Psoas muscle (tissue), 8 donors: ENCODE measurements at places on chromosomes 12 and 14. TPM values are rescaled to one million over a fixed set of nuclear protein-coding genes. Genes with fewer than 3 reads are reported as not detected.

DNA sequence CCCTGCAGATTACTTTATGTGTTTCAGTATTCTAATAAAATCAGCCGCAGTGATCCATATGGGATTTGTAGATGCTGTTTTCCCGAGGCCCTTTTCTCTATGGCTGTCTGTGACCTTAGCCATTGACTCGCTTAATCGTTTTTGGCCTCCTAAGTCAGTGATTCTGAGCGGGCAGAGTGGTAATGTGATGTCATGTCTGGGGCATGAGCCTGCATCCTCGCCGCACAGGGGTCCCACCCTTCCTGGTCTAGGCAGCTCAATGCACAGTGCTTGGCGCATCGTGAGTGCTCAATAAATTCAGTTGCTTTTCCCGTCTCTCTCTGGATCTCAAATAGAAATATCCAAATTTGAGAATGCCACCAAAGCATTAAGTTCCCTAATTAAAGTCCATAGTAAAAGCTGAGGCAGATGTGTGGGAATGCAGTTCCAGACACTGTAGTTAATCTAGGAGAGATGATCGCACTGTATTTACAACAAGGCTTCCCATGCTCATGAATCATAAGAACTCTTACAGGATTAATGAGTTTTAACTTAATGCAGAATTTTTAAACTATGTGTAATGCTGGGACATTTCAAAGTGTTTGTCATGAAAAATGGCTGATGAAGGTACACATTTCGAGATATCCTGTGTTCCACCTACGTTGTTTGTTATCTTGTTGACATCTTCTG lies 29.3 kb downstream of the HMGA2 start:
- no peak for DNase-seq

- peak; percentile 89 for DNase-seq
Measured at GRCh38 chr12:7092229-7092985, at the start of gene C1R. TSS of gene C1R (minus strand) at chr12:7092445. CDS start at chr12:7092388, 57 bp downstream.

DNA sequence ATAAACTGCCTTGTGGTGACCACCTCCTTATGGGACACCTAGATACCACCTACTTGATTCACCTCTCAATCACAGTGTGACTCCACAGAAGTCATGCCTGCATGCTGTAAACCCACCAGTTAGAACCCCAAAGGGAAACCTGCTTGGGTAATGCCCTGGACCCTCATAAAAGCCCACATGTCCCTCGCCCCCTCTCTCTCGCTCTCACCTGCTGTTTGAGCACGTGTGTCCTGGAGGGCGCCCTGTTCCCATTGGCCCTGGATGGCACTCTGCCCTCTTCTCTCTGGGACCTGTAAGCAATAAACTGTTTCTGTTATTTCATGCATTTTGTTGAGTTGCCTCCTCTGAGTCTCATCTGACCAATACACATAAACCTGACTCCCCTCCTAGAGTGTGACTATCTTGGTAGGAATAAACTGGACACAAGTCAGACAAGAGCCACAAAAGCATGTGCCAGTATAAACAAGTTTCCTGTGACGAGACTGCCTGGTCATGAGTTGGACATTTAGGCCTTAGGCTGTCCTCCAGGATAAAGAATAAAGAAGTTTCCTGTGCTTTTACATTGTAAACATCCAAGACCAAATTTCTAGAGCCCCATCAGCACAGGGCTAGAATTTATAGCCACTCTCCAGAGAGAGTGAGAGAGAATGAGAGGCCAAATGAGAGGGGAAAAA lies 8.6 kb downstream of the IFI27L2 start:
- no peak for DNase-seq

- DNase-seq = no peak
Measured at GRCh38 chr14:28666961-28667360, 99.6 kb upstream of the FOXG1 start.

- no peak for DNase-seq
Measured at GRCh38 chr12:76697849-76698248, 66.1 kb upstream of the ZDHHC17 start.

- DNase-seq = no peak
Measured at GRCh38 chr12:65432651-65433050, 154.2 kb downstream of the MSRB3 start.

DNA sequence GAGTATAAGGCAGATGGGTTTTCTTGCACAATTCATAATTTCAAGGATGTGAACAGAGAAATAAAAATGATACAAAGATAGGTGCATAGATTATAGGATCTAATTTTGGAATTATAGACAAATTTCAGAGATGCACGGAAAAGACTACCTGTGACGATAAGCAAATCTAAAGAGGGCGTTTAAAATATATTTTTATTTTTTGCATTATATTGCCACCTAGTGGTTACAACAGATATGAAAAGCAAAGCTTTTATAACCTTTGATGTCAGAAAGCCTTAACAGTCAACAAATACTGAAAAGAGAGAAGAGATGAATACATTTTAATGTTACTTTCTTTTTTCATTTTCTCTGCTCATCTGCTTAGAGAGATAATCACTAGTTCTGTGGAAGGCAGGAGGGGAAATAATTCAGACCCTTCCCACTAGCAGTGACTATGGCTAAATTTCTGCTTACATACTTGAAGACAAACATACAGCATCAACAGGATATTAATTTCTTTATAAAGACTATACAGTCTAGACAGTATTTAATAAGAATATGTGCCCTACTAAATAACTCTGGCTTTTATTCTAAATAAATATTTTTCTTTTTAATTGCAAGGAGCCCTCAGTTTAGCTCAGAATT lies 46.3 kb downstream of the NTS start:
- DNase-seq = no peak

- peak; percentile 91 for DNase-seq
Measured at GRCh38 chr12:109110988-109111495, 5.3 kb upstream of the ACACB start.

- no peak for DNase-seq
Measured at GRCh38 chr14:32603992-32604565, 275.0 kb downstream of the AKAP6 start.

- no peak for DNase-seq
Measured at GRCh38 chr12:112447106-112447505, 28.4 kb downstream of the PTPN11 start.

DNA sequence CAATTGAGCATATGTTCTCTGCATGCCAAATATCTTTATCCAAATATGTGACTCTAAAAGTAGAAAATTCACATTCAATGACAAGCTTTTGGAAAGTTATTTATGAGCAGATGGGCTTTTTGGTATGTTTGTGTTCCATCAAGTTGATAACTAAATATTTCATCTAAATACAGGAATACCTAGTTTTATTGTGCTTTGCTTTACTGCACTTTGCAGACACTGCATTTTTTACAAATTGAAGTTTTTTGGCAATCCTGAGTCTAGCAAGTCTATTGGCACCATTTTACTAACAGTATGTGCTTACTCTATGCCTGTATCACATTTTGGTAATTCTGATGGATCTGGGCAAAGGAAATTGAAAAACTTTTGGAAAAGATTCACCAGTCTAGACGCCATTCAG lies 133.8 kb downstream of the ATXN7L3B start:
- no peak for DNase-seq

DNA sequence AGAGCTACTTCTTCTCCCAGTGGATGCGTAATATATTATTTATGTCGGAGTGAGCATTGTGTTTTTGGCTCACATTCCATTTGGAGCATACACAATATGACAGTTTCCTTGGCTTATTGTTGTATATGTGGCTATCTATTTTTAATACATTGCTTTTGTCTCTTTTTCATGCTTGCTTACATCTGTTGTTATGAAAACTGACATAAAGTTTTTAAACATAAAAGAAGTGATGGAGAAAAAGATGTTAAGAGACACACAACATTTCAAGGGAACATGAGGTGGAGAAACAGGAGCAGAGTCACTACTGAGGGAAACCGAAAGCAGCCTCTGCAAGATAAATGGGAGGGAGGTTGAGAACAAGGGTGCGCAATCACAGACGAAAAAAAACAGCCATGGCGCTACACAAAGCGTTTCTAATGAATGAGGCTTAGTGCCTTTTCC lies 228.4 kb upstream of the NPAS3 start:
- DNase-seq = no peak

GRCh38 chr12:81517296-81517695 lies 241.9 kb downstream of the PPFIA2 start:
- DNase-seq = no peak

- no peak for DNase-seq
Measured at GRCh38 chr14:103341250-103342129, 7.5 kb downstream of the EIF5 start.

DNA sequence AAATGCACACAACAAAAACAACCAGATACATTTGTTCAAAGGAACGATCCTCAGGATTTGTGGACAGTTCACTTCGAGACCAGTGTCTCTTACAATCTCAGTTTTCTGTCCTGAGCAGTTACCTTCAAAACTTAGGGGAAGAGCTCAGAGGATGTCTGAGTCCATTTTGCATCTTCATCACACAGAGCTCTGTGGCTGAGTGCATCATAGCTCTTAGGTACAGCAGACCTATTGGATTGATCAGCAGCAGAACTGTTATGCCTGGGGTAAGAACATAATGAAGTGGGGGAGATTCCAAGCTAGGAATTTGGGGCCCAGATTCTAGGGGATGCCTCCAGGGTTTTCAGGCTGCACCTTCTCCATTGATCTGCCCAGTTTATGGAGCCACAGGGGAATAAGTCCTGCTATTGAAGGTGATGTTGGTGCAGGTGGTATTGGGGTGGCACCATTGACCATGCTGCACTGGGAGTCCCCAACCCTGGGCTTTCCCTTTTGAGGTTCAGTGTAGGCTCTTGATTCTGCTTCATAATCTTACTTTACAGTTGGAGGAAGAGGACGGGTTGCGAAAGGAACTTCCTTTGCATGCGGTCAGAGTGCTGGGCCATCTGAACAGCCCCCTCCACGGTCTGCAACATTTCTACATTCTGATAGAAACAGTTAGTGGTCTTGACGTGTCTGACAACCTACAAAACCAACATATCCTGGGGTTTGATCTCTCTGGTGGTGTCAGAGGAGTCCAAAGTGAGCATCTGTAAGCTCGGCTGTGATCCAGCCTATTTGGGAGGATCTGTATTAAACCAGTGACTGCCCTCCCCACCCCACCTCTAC lies 112.8 kb downstream of the CHST11 start:
- DNase-seq = no peak

GRCh38 chr12:116934908-116935705 lies 24.4 kb downstream of the FBXW8 start:
- DNase-seq = no peak

The ANO2 gene
- 5.0 TPM for total RNA-seq

The NGDN gene
- 29.0 TPM for total RNA-seq

The GPR68 gene
- 0.19 TPM for total RNA-seq

The SERPINA1 gene
- total RNA-seq = 4.6 TPM

The ARMH4 gene
- total RNA-seq = 0.95 TPM

The ZDHHC22 gene
- total RNA-seq = not detected

The TMTC2 gene
- total RNA-seq = 2.7 TPM

The FOXG1 gene
- not detected for total RNA-seq

The KRT83 gene
- total RNA-seq = not detected

The KRT3 gene
- not detected for total RNA-seq

The IRAK3 gene
- 4.0 TPM for total RNA-seq

The SPX gene
- 4.4 TPM for total RNA-seq

The SRRM4 gene
- total RNA-seq = 0.17 TPM

The RNF31 gene
- total RNA-seq = 46.4 TPM

The PTPN21 gene
- 27.3 TPM for total RNA-seq

The CLEC7A gene
- total RNA-seq = 3.0 TPM
